NCI-H748 treated with DMSO at 0.1 percent for 48 hours (cell line): ENCODE measurements at places on chromosomes 6 and 20.

DNA sequence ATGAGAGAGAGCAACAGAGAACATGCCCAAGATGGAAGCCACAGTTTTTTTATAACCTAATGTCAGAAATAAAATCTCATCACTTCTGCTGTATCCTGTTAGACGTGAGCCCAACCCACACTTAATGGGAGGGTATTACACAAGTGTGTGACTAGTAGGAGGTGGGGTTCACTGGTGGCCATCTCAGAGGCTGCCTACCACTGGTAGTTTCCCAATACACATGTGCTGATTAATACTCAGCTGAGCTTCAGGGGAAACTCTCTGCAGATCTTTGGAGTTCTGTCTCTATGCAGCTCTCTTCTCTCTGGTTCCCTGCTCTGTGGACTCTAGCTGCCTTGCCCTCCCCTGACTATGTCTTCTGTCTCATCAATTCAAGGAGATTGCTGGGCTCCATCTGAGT lies 35.7 kb downstream of the CNBD2 start:
- DNase-seq: no peak

GRCh38 chr20:50127587-50128519 lies 14.9 kb upstream of the UBE2V1 start:
- no peak for DNase-seq

- no peak for DNase-seq
Measured at GRCh38 chr6:95802978-95803377, 212.8 kb upstream of the FUT9 start.

GRCh38 chr6:158516098-158516497 lies 43.8 kb upstream of the TMEM181 start:
- DNase-seq: no peak

DNA sequence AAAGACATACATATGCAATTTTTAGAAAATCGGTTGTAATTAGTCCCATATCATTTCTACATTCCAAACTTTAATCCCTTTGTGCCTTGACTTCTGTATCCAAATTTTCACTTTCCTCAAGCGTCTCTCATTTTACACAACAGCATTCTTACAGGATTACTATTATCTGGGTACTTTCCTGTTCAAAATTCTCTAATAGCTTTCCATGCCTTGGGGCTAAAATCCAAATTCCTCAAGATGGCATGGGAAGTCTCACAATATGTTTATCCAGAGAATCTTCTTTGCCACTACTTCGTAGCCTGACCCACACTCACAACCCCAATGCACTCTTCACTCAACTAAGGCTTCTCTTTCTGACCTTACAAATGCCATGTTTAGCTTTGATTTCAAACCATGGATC lies 125.0 kb downstream of the TBX18 start:
- no peak for DNase-seq

- no peak for DNase-seq
Measured at GRCh38 chr6:156359912-156360311, 417.3 kb upstream of the ARID1B start.

GRCh38 chr6:11771473-11772048 lies 7.0 kb downstream of the ADTRP start:
- no peak for DNase-seq

- no peak for DNase-seq
Measured at GRCh38 chr6:130326496-130326895, 39.3 kb upstream of the TMEM200A start.

DNA sequence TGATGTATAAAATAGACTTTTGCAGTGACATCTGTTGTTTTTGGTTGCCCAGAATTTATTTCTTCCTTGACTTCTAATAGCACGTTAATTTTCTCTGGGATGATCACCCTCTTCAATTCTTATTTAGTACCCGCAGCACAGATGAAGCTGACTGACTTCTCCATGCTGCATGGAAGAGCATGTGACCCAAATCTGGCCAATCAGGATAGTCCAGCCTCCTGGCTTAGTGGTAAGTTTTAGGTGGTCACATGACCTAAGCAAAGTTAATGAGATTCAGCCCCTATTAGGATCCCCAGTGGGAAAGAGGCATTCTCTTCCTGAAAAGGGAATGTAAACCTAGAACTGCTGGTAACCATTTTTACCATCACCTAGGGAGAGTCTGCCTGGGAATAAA lies 13.8 kb upstream of the SIRT5 start:
- DNase-seq: no peak

GRCh38 chr6:163643866-163644265 lies 229.3 kb downstream of the QKI start:
- DNase-seq: no peak

- no peak for DNase-seq
Measured at GRCh38 chr6:108167449-108168089, 1.7 kb downstream of the NR2E1 start.
